ENCODE measurements at places on chromosomes 2 and 18. TPM values are rescaled to one million over a fixed set of nuclear protein-coding genes. Genes with fewer than 3 reads are reported as not detected.
A peak's percentile ranks its signal among the peaks of the same experiment; 100 is the strongest.

DNA sequence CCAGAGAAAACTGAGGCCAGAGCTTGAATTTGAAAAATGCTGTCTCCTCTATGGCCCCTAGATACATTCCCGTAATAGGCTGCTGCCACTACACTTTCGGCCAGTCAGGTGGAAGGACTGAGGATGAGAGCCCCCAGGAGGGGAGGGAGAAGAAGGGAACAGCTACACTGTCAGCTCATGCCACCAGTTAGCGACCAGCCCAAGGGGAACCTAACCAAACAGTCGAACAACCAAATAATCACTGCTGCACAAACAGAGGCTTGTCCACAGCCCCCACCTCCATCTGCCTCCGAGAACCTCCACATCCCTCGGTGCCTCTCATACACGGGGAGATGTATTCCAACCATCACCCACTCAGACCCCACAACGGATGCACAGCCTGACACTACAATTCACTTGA is 7.3 kb downstream of the ZNF516 start:
- no peak for DNase-seq

DNA sequence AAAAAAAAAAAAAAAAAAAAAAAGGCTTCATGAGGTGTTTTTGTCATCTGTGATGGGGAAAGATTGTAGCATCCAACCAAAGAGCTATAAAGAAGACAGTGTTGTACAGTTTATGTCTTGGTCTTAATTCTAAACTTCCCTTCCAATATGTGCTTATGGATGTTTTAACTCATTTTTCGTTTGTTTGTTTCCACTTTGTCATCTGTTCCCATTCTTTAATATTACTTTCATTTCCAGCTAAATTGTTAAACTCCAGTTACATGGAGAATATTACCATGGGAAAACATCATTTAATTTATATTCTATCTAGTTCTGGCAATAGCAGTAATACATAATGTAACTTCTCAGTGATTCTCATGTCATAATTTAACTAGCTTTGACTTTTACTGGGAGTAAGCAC is 344.1 kb upstream of the NRP2 start:
- DNase-seq: no peak

The PPP1R1C gene
- 3.5 TPM for polyA plus RNA-seq

The UGT1A10 gene
- not detected for polyA plus RNA-seq

- no peak for DNase-seq
These were observed 85.4 kb downstream of the MAIP1 start for GRCh38 chr2:200040831-200041230.

DNA sequence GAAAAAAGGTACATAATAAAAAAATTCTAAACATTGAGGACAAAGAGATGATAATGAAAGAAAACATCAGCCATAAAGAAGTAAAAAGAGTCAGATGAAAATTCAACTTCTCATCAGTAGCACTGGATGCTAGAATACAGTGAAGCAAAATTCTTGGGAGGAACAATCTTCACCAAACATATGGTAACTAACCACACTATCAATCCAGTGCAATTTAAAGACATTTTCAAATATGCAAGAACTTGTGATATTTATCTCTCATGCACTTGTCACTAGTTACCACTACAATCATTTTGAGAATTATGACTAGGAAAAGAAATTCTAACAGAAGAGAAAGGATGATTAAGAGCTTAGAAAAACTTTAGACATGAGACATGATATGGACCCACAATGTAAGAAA is 127.4 kb downstream of the RTTN start:
- no peak for DNase-seq

The ALKAL2 gene
- polyA plus RNA-seq: 4.9 TPM

The REG3A gene
- not detected for polyA plus RNA-seq

The IKZF2 gene
- 9.4 TPM for polyA plus RNA-seq

The AMER3 gene
- 0.03 TPM for polyA plus RNA-seq

DNA sequence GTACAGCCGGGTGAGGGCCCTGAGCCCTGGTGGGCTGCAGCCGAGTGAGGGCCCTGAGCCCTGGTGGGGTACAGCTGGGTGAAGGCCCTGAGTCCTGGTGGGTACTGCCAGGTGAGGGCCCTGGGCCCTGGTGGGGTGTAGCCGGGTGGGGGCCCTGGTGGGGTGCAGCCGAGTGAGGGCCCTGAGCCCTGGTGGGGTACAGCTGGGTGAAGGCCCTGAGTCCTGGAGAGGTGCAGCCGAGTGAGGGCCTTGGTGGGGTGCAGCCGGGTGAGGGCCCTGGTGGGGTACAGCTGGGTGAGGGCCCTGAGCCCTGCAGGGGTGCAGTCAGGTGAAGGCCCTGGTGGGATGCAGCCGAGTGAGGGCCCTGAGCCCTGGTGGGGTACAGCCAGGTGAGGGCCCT is 37.5 kb downstream of the CTDP1 start:
- DNase-seq: no peak

- no peak for DNase-seq
These were observed 842.5 kb upstream of the NXPH2 start for GRCh38 chr2:139622691-139623090.

The MCFD2 gene
- polyA plus RNA-seq: 102 TPM

DNA sequence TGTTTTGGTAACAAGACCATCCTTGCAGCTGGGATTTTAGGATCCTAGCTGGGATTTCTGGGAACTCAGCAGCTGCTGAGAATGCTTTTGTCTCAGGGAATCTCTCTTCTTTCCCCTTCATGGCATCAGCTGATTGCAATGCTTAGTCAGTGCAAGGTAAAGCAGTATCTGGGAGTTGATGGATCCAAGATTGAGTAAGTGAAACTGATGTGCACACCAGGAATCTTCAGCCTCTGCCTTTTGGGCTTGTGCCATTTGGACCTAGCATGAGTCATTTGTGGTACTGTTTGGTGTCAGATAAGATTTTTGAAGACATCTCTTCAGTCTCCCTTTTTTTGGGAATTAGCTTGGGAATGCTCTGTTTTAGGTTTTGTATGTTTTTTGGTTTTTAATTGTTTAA is 363.3 kb upstream of the TFPI start:
- no peak for DNase-seq

DNA sequence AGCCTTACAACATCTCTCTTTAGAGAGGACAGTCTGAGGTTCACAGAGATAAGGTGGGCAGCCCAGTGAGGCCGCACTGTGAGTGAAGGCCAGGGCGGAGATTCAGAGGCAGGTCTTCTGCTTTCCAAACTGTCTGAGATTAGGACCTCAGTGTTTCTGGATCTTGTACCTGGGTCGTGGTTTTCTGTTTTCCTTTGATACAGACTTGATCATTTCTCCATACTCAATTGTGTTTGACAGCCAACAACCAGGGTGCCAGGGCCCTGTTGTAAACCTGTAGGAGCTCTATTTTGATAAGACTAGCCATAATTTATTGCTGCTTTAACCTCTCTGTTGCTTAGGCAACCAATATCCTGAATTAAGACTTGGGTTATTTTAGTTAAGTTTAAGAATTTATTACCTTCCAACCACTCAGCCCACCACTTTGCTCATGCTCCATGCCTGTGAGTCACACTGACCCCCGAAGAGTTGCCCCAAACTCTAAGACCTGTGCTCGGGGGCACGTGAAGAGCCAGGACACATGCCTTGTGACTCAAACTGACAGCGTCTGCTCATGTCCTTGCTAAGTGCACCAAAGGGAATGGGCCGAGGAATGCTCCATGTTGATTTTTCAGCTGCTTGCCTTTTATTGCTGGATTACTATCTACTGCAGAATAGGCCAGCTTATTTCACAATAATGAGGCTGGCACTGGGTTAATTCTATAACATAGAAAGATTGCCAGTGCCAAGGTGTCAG is 248.6 kb downstream of the BCL2 start:
- no peak for DNase-seq

DNA sequence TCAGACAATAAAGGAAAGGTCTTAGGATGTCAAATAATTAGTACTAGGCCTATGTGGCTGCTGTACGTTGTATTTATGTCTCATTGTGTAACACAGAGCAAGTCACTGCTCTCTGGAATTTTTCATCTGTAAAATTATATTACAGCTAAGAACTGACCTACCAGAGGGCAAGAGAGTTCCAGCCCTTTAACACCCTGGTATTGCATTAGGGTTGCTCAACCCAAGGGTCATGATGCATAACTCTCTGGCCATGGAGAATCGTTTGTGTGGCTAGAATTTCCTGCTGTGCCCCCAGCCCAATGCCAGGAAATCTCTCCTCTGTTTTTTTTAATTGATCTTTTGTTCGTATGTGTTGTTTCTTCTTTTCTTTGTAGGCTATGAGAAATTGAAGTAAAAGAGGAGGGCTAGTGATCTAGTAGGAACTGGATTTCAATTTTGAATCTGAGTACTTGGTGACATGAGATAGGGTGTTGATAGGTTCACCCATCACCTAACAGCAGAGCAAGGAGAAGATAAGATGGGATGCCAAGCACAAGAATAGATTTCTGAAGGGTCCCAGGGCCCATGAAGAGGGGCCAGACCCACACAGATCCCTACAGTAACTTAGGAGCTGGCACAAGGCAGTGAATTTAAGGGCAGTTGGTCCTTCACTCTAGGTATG is 571.2 kb upstream of the TNP1 start:
- DNase-seq: no peak

DNA sequence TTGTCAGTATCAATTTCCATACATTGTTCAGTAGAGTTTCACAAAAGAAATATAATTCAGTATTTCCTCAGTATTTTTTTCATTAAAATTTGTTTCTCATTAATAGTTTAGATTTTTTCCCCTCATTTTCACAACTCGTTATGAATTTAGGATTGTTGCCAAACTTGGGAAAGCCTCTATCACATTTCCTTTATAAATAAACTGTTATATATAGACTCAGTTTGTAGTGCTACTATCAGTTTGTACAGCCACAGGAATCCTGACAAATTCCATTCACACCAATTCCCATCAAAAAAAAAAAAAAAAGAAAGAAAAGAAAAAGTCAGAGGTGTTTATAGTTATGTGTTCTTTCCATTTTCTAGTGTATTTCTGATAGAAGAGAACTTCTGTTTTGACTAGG is 123.3 kb upstream of the DCC start:
- no peak for DNase-seq

GRCh38 chr2:55139305-55139704 is 89.1 kb upstream of the RTN4 start:
- DNase-seq: no peak

GRCh38 chr2:151619337-151619989 is 114.8 kb downstream of the NEB start:
- DNase-seq: peak; percentile 51

- DNase-seq: no peak
These were observed 107.6 kb downstream of the LRP2 start for GRCh38 chr2:169254774-169255173.

The SIX3 gene
- not detected for polyA plus RNA-seq

The DNMT3A gene
- polyA plus RNA-seq: 94.4 TPM

The LYG2 gene
- polyA plus RNA-seq: 1.0 TPM

DNA sequence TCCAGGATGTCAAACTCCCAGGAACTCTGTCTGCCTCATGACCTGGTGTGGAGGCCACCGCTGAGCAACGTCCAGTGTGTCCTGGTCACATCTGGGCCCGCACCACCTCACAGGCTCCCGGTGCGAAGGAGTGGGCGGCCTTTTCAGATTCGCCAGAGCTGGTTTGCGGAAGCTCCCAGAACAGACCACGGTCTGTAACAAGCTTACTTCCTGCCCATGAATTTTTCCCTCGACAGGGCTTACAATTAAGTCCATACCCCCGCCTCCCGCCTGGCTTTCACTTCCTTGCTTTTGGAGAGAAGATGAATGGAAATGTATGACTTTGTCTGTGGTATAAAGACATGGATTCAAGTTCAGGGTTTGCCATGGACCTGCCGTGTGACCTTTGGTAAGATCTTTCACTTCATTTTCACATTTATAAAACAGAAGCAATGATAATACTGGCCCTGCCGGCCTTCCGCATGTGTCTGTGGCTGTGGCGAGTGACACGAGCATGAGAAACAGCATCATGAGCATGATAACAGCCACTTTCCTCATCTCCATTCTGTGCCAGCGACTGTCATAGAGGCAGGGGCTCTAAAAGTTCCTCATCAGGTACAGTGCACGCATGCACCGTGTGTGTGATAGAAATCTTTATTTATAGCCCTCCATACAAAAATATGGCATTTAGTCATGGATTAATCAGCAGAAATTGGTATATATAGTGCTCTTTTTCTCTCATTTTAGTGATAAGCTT is 31.0 kb upstream of the KCNF1 start:
- no peak for DNase-seq

The FSIP2 gene
- polyA plus RNA-seq: 4.1 TPM

The FABP1 gene
- 21.2 TPM for polyA plus RNA-seq

- no peak for DNase-seq
These were observed 10.3 kb downstream of the NCK2 start for GRCh38 chr2:105754994-105755393.

DNA sequence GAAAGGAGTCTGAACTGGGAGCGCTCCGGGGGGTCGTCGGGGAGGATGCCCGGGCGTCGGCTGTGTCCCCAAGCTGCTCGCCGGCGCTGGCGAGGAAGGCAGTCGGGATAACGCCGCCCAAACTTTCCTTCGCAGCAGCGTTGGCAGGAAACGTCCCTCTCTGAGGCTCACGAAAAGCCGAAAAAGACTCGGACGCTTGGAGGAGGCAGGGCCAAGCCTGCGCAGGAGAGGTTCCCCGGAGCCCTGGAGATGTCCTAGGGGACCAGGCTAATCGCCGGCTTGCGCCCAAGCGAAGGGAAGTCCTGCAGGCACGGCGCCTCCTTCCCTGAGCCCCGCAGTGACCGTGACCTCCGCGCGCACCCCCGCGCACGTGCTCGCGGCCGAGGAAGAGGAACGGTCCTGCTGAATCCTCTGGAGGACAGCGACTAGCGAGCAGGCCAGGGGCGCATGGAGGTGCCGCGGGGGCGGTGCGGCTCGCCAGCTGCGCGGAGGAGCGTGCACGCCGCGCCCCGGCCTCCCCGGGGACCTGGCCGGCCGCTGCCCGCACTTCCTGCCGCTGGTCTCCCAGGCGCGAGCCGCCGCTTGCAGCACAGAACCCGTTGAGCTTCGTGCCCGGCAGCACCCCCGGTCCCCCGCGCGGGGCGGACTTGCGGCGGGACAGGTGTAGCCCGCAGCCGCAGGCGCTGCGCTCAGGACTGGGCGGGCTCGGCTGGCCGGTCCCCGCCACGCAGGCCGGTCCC is at the start of gene SH3RF3:
Gene SH3RF3 (plus strand): TSS at position 590 of the 740 bp plus-strand sequence.
- no peak for DNase-seq

DNA sequence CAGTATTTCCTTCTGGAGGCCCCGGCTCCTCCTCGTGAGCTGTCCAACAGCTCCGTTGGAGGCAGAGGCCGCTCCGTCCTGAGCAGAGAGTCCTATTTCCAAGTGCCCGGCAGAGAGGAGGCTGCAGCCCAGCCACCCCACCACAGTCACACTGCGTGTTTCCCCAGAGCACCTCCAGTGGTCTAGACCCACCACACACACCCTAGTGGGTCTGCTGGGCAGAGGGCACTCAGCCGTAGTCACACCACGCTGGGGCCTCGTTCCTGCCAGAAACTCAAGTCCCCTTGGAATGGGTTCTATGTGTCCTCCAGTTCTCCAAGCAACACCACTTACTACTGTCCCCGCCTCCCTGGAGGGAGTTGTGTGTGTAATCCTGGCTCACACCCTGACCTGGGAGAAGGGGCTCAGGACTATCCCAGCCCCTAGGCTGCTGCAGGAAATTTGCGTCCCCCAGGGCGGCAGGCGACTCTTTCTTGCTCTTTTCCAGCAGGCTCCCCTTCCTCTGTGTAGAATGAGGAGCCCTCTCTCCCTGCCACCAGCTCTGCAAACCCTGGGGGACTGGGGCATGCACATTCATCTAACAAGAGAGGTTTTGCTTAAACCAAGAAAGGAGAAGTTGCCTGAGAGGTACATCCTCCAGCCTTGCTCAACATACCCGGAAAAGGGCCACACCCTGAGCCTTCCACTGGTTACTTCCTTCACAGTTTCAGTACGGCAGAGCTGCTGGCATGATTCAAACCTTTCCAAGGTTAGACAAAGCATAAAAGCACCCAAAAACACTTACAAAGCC is 114.1 kb downstream of the NDUFA10 start:
- no peak for DNase-seq

GRCh38 chr2:108236676-108237335 is 3.0 kb upstream of the SULT1C3 start:
- DNase-seq: no peak
